T-helper 17 cell (primary cell): ENCODE measurements at places on chromosomes 5 and 9. TPM values are rescaled to one million over a fixed set of nuclear protein-coding genes. Genes with fewer than 3 reads are reported as not detected.

GRCh38 chr5:171848911-171849520 lies 63.4 kb downstream of the SMIM23 start:
- DNase-seq: no peak

DNA sequence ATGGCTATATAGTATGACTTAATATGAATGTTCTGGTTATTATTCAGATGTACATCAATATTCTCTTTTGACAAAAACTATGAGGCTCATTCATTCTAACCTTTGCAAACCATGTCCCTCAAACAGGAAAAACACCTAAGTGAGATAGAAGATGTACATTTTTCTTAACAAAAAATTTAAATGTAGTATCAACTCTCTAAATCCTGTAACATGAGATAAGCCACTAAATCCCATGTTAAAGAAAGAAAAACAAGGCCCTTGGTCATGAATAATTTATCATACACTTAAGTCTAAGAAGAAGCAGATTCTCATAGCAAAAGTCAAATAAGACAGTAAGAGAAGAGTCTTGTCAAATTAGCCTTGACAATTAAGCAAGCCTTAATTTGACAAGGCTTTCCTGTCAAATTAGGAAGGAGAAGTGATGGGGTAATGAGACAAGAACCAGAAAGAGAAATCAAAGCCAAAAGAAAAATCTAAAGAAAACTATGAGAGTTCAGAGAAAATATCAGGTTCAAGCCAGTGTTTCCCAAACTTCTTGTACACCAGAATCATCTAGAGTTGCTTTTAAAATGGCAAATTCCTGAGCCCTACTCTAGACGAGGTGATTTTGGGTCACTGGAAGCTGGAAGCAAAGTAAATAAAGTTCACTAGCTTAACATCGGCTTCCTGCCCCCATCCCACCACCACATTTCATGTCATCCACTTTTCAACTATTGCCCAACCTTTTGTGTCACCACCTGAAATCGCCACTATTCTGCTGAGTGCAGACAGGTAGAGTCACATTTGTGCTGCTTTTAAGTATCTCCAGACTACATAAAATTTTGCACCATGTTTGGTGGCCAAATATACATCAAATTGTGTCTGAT lies 76.5 kb downstream of the NR6A1 start:
- DNase-seq: no peak

Gene CARTPT
- total RNA-seq: not detected

DNA sequence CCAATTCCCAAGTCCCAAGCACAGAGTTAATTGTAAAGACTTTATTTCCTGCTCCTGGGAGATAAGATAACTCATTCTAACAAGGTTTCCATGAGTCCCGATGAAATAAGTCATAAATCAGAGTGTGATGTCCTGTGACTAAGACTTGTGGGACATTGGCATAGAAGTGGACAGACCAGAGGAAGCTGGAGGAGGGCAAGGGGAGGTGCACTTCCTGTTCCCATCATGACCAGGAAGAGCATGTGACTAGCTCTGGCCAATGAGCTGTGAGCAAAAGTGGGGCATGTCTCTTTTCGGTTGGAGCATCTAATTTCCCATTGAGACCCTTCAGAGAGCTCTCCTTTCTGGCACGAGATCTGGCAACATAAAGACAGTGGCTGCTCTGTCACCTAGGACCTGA lies 100.4 kb downstream of the ZNF354C start:
- no peak for DNase-seq

GRCh38 chr5:154359221-154359573 lies 86.6 kb upstream of the SAP30L start:
- no peak for DNase-seq

Gene TAF11L10
- not detected for total RNA-seq

DNA sequence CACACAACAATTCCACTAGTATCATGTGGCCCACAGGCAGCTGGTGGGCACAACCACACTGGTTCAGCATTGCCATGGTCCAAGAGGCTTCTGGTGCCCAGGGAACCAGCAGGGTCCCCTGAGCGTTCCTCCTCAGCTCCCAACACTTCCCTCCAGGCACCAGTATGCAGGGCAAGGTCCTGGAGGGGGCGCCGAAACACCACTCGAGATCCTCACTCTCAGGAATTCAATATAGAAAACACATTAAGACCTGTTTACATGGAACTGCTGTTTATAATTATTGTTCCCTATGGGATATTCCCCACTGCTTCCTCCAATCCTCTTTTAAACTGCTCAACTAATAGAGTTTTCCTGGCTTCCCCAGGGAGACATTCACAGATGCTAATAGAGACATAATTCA lies 91.9 kb upstream of the GABRP start:
- no peak for DNase-seq

DNA sequence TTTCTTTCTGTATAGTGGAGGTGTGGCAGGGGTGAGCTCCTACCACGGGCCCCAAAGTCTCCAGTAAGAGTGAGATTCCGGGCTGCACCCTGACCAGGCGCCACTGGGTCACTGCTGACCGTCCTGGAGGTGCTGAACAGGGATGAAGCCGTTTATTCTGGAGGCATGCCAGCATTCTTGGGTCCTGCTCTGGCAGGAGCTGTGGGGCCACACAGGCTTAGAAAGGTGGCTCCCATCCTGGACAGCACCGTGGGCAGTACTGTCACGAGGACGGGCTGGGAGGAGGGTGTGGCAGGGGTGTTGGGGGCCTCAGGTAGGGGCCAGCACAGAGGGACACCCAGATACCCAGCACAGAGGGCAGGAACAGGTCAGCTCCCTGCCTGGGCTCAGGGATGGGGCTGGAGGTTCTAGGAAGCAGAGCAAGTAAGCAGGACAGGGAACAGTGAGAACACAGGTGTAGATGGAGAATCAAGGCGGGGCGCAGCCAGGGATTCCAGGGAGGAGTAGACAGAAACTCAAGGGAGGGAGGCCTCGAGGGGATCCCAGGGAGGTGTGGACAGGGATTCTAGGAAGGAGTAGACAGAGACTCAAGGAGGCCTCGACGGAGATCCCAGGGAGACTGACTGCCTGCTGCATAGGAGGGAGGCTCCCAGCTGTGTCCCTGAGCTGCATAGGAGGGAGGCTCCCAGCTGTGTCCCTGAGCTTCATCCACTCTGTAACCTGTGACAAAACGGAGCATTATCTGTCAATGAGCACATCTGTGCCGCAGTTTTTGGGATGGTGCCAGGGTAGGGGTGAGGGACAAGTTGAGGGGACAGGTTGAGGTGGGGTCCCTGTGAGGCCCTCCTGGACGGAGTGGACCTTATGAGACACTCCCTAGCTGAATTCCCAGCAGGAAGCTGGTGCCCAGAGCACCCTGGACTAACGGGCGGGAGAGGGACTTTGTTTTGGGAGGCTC lies 1.1 kb upstream of the PLEKHG4B start:
- no peak for DNase-seq

DNA sequence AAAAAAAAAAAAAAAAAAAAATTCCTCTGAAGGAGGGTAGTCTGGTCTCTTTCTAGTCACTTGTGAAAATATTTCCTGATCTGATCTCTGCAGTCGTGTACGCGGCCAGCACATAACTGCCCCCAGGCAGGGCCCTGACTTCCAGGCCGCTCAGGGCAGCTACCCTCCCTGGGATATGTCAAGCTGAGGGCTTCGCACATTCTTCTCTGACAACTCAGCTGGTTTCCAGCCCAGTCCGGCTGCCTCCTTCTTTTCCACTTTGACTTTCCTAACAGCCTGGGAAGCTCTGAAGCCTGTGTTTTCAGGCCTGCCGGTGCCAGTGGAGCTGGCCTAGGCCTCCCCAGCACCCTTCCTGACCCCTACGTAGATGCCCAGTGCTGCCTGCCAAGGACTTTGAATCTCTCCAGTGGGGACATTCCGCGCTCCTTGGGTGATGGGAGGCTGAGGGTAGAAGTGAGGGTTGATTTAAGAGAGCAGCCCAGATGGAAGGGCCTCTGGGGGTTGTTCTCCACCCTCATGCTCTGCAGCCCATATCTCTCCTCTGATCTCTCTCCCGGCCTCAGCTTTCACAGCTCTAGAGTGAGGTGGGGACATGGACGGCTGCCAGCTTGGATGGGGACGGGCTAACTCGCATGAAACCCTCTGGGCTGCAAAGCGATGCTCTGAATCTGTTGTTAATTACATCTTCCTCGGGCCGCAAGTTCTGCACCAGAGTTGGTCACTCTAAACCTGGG lies 20.7 kb downstream of the COL5A1 start:
- DNase-seq: no peak

GRCh38 chr5:94276048-94276447 lies 342.4 kb downstream of the KIAA0825 start:
- no peak for DNase-seq

Gene STK32A
- total RNA-seq: not detected

GRCh38 chr5:94501365-94501764 lies 117.0 kb downstream of the KIAA0825 start:
- DNase-seq: no peak

DNA sequence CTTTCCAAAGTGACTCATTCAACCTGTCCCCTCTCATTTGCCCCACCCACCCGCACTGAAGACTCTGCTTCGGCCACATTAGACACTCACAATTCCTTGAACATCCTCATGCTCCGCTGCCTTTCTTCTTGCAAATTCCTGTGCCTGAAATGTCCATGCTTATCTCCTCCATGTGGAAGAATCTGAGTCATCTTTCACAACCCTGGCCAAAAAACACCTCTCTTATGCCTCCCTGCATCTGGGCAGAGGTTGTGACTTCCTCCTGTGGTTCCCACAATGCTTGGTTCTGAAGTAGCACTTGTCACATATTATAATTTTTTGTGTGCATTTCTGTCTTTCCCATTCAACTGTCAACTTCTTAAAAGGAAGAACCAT lies 238.6 kb downstream of the ENC1 start:
- DNase-seq: no peak

DNA sequence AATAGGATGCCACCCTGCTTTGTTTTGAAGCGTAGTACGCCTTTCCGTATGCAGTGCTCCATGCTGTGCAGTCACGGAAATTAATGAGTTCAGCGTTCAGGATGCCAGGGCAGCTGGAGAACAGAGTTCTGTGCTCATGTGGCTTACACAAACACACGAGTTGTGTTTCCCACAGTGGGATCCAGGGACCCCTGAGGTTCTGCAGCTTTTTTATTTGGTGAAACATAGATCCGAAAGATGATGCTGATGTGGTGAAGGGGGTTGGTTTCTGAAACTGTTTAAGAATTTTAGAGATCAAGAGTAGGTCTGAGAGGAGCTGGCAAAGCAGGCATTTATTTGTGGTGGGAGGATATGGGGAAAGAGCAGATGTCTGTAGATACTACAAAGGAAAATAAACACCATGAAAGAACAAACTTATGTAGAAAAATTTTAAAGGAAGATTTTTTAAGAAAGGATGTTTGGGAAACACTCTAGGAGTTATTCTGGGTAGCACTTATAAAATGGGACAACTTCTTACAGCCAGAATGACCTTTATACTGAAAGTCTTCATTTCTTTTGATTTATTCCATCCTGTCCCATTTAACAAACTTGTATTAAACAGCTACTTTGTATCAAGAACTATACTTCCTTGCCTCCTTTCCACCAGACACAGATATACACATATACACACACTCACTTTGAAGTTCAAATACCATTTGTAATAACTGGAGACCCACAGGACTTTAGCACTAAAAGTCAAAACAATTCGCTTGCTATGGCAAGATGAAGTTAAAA lies 52.7 kb downstream of the ITGA1 start:
- no peak for DNase-seq

- no peak for DNase-seq
Observed at GRCh38 chr5:103918668-103919367, 356.2 kb upstream of the NUDT12 start.

DNA sequence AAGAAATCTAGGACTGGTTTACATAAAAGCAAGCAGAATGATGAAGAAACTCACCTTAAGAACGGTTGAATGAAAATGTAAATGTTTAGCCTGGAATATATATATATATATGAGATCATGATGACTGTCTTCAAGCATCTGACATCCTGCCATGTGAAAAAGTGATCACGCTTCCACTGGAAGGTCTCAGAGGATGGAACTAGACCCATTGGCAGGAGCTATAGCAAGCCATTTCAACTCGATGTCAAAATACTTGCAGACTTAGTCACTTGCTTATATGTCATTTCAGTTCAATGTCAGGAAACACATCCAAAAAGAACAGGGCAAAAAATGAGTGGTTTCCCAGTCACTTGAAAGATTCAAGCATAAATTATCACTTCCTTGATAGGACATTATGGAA lies 22.2 kb upstream of the TMEM161B start:
- DNase-seq: no peak

Gene FBN2
- 0.25 TPM for total RNA-seq

DNA sequence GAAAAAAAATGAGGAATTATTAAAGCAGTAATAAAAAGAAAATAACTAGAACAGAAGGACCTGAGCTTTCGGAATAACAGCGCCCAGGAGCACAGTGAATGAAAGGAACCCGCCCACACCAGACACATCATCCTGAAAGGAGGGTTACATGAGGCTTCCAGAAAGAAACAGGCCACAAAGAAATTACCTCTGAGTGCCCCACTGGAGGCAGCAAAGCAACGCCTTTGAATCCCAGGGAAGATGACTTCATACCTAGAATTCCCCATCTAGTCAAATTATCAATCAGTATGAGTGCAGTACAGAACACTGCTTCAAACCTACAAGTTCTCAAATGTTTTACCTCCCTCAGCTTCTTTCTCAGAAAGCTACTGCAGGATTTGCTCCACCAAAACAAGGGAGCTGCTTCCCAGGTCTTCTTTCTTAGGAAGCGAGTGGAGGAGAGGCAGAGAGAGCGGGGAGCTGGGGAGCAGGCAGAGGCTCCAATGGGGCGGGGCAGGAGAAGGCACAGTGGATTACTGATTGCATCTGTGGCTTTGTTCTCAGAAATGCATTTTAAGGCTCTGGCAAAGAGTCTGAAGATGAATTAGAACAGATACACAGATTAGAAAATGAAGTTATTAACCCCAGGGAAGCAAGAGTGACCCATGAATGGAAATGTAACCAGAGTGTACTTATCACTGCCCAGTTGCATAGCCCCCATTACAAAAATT lies 87.1 kb downstream of the SEMA4D start:
- DNase-seq: no peak

GRCh38 chr9:96186591-96187011 lies 115.4 kb downstream of the HSD17B3 start:
- no peak for DNase-seq

Gene SLC6A3
- total RNA-seq: not detected

GRCh38 chr5:150399524-150400211 lies 13.0 kb downstream of the CD74 start:
- DNase-seq: no peak

DNA sequence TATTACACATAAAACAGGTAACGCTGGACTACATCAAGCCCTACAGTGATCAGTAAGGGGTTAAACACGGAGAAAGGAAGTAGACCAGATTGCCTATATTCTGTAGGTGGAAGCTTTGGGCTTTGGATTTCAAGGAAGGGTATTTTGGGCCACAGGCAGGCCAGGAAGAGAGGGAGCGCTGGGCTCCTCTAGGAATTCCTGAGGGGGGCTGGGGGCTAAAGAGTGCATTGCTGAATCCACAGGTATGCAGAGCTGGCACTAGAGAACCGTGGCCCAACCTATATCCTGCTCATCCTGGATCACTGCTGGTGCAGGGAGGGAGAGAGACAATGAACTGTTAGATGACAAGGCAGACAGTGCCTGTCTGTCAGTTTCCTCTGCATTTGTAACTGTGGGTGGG lies 367.1 kb downstream of the CSNK1G3 start:
- no peak for DNase-seq

Gene SLC36A3
- not detected for total RNA-seq
